Gastrocnemius medialis (tissue), 4 donors: ENCODE measurements at places on chromosomes 16 and 17. TPM values are rescaled to one million over a fixed set of nuclear protein-coding genes. Genes with fewer than 3 reads are reported as not detected.
A peak's percentile ranks its signal among the peaks of the same experiment; 100 is the strongest.

DNA sequence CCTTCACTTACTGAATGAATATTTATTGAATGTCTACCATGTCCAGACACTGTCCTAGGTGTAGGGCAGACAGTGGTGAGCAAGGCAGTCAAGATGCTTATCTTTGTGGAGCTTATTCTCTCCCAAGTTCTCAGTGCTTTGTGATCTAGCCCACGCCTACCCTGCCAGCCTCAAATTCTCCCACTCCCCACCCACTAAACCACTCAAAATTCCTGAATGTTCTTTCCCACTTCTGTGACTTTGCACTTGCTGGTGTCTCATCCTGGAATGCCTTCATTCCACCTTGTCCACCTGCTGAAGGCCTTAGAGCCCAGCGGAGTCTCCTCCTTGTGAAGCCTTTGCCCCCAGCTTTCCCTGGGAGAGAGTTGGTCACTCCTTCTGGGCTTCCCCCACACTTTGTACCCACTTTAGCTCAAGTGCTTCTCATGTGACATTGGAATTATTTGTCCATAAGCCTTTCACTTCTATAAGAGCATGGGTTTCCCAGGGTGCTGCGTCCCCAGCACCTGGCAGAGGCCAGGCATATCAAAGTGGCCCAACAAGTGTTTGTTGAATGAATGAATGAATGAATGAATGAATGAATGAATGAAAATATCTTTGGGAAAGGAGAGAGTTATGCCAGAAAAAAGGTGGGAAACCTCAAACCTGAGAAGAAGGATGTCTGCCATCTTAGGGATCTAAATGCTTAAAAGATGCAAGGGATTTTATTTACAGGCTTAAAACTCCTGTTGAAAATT lies 23.0 kb downstream of the CCDC182 start:
- DNase-seq: no peak
- H3K4me3 ChIP-seq: no peak overlapping the region
- H3K4me1 ChIP-seq: peaks cover 8% of the 10 kb centered on the region
- no peaks in the 10 kb centered on the region for H3K36me3 ChIP-seq
- no peaks in the 10 kb centered on the region for H3K27me3 ChIP-seq

GRCh38 chr17:49756323-49757150 lies 7.4 kb downstream of the FAM117A start:
- H3K27me3 ChIP-seq: no peaks in the 10 kb centered on the region
- no peak overlapping the region for H3K4me3 ChIP-seq
- no peak for DNase-seq
- H3K4me1 ChIP-seq: no peaks in the 10 kb centered on the region

DNA sequence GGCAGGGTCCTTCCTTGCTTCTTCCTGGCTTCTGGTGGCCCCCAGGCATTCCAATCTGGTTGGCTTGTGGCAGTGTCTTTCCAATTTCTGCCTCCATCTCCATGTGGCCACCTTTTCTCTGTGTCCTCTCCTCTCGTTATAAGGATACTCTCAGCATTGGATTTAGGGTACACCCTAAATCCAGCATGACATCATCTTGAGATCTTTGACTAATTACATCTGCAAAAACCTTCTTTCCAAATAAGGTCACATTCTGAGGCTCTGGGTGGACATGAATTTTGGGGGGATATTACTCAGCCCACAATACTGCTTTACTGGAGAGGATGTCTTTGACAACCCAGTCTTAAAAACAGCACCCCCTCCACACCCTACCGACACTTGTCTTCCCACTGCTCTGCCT lies 18.9 kb upstream of the CFAP20 start:
- no peak for DNase-seq
- H3K36me3 ChIP-seq: no peaks in the 10 kb centered on the region
- H3K4me1 ChIP-seq: no peaks in the 10 kb centered on the region

DNA sequence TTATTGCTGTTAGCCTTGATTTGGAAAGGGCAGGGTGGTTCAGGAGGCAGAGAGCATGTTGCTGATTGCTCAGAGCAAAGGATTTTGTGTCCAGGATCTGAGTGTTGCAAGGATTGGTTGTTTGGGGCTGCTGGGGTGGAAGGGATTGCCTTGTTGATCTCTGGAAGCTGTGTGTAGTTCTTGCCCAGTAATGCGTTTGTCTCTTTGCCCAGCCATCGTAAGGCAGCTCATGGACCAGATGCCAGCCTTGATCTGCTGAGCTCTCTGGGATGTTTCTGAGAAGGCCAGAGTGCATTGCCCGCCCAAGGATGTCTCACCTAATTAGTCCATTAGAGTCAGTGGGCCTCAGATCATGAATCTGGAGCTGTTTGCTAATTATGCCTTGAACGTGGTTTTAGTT lies 33.6 kb downstream of the NKD1 start:
- no peak for DNase-seq
- no peaks in the 10 kb centered on the region for H3K27me3 ChIP-seq
- H3K36me3 ChIP-seq: no peaks in the 10 kb centered on the region
- no peak overlapping the region for H3K27ac ChIP-seq
- no peaks in the 10 kb centered on the region for H3K4me1 ChIP-seq

DNA sequence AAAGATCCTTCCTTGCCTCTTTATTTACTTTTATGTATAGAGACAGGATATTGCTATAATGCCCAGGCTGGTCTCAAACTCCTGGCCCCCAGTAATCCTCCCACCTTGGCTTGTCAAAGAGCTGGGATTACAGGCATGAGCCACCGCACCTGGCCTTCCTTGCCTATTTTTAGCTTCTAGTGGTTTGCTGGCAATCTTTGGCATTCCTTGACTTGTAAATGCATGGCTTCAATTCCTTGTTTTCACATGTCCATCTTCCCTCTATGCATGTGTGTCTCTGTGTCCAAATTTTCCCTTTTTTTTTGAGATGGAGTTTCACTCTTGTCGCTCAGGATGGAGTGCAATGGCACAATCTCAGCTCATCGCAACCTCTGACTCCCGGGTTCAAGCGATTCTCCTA lies 22.5 kb downstream of the HEXIM2 start:
- no peaks in the 10 kb centered on the region for H3K36me3 ChIP-seq
- no peak for DNase-seq
- H3K27me3 ChIP-seq: no peaks in the 10 kb centered on the region
- H3K4me1 ChIP-seq: peaks cover 5% of the 10 kb centered on the region
- H3K4me3 ChIP-seq: no peak overlapping the region
- no peak overlapping the region for H3K27ac ChIP-seq

DNA sequence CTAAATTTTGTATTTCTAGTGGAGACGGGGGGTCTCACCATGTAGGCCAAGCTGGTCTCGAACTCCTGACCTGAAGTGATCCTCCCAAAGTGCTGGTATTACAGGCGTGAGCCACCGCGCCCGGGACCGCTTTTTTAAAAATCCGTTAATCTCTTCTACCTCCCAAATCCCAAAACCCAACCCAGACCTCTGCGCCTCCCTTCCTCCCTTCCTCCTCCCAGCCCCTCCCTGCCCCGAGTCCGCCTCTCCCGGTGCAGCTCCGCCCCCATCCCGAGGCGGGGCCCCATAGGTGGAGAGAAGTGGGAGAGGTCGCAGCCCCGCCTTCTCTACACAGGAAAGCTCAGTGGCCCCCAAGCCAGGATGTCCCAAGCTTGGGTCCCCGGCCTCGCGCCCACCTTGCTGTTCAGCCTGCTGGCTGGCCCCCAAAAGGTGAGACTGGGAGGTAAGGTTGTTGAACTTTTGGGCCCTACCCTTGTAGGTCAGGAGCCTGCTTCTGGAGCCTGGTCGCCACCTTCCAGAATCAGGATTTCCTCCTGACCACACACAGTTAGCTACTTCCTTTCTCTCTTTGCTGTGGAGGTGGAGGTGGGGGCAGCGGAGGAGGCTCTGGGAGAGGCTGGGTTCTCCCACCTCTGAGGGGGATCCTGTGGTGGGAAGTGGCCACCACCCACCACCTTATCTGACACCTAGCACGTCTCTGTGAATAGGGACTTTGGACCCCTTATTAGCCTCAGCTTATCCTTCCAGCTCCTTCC lies at the start of gene TMEM92:
TMEM92 (plus strand) TSS at position 325 of the 755 bp plus-strand sequence; CDS start at position 361, 36 bp downstream.
- H3K27me3 ChIP-seq: peaks cover 18% of the 10 kb centered on the region
- no peaks in the 10 kb centered on the region for H3K36me3 ChIP-seq
- DNase-seq: no peak
- H3K4me1 ChIP-seq: peaks cover 8% of the 10 kb centered on the region

DNA sequence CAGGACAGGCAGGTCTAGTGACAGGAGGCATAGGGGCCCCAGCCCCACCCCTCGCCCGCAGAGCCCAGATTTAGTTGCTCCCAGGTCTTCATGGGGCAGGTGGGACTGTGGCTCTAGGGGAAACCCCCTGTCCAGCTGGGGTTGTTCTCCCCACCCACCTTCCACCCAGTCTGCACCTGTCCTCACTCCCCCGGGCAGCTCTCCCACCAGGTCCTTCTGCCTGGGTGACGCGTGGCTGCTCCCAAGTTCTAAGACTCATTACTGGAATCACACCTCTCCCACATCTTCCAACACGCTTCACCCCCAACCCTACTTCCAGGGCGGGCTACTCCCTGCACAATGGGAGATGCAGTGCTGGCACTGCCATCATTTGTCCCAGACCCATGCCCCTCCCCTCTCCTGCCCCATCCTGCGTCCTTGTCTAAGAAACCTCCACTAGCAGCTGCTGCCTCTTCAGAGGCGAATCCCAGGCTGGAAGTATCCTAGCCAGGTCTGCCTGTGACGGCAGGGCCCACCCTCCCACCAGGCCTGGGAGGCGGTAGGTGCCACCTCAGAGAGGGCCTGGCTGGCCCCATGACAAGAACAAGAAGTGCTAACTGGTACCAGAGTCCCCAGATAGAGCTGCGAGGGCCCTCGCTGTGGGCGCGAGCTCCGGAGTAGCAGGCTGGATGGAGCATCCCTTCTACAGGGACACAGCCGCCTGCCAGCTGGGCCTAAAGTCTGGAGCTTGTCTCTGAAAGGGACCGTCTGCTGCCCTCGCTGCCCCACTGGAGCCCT lies 22.8 kb downstream of the GRIN2C start:
- H3K27ac ChIP-seq: no peak overlapping the region
- peaks cover 9% of the 10 kb centered on the region for H3K36me3 ChIP-seq
- peaks cover 3% of the 10 kb centered on the region for H3K27me3 ChIP-seq

DNA sequence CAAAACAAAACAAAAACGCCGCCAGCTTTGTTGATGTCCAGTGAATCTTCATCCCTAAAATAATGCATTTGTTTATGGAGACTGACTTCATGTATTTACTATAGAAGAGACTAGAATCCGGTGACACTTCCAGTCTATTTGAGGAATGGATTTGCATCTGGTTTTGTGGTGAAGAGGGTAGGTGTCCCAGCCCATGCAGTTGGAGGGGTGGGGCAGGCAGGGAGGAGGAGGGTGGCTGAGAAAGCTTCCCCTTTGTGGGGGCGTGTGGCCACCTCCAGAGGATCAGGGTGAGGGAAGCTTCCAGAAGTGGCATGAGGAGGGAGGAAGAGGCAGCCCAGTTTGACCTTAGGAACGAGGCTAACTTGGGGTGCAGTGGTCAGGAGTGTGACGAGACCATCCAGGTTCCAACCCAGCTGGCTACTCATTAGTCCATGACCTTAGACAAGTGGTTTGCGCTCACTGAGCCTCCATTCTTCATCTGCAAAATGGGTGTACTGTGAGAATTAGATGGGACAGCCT lies 69.5 kb downstream of the CMIP start:
- no peak for DNase-seq
- H3K36me3 ChIP-seq: no peaks in the 10 kb centered on the region
- peaks cover 16% of the 10 kb centered on the region for H3K4me1 ChIP-seq
- H3K27me3 ChIP-seq: no peaks in the 10 kb centered on the region

GRCh38 chr16:54355251-54355650 lies 68.7 kb upstream of the IRX3 start:
- no peak overlapping the region for H3K4me3 ChIP-seq
- H3K4me1 ChIP-seq: no peaks in the 10 kb centered on the region
- no peak overlapping the region for H3K27ac ChIP-seq

DNA sequence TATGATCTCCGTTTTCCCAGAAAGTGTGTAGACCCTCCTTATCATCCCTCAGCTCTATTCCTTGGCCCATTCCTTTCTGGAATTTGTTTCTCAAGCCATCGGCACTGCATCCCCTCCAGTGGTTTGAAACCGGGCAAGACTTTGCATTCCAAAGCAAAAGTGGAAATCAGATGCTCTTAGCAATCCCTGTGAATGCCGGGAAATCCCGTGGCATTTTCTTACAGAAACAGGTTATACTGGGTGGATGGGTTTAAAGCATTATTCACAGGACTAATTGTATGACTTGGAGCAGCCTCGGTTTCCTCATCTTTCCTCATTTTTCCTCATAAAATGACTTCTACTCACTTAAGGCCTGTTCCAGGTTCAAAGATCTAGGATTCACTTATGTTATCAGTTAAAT lies 52.0 kb downstream of the MAP2K6 start:
- H3K4me3 ChIP-seq: no peak overlapping the region
- H3K27ac ChIP-seq: peak overlapping the region; percentile 16
- DNase-seq: no peak
- H3K36me3 ChIP-seq: no peaks in the 10 kb centered on the region

DNA sequence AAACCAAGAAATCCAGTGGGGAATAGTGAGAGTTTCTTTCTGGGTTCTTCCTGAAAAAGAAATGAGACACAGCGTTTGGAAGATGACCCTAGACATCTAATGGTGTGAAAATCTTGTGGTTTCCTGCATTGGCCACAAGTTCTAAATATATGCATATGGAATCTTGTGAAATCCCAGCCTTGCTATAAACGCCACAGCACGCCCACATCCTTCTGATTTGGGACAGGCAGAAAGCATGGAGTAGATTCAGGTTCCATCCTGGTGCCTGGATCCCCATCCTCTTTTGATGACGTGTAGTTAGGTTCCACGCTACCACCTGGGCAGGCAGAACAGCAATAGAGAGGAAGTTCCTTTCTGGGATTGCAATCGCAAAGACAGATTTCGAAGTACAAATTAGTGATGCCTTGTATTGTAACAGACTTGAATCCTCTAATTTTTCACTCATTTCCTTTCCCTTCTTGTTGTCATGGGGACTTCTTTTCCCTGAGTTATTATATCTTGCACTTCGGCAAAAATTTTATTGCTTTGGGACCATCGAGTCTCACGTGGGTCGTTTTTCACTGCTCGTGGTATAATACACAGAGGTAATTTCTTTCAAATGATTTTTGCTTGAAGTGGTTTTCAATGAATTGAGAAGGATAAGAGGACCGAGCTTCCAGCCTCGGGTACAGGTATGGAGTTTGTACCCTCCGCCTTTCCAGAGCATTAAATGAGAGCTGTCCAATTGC lies 37.6 kb downstream of the HS3ST4 start:
- H3K27ac ChIP-seq: no peak overlapping the region
- H3K4me1 ChIP-seq: no peaks in the 10 kb centered on the region
- no peak for DNase-seq

GRCh38 chr17:68600067-68600930 lies 868 bp downstream of the FAM20A start:
- peaks cover 22% of the 10 kb centered on the region for H3K27me3 ChIP-seq
- DNase-seq: peak; percentile 14
- peak overlapping the region; percentile 66 for H3K27ac ChIP-seq
- H3K4me1 ChIP-seq: peaks cover 6% of the 10 kb centered on the region

DNA sequence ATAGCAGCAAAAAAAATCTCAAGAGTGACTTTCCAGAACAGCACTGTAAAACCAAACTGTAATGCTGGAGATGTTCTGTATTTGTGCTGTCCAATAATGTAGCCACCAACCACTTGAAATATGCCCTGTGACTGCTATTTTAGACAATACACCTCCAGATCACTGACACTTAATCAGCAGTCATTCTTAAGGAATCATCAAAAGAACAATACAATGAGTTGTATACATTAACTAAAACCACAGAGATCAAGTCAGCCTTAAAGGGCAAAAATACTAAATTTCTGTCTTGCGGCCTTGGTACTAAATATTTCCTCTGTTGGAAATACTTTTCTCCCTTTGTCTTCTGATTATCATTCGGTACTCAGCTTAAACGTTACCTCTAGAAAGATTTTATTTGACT lies 33.6 kb upstream of the ANKFY1 start:
- H3K27me3 ChIP-seq: no peaks in the 10 kb centered on the region
- DNase-seq: no peak
- peak overlapping the region; percentile 65 for H3K27ac ChIP-seq
- peaks cover 50% of the 10 kb centered on the region for H3K4me1 ChIP-seq
- peaks cover 5% of the 10 kb centered on the region for H3K36me3 ChIP-seq

Gene TRPV3
- total RNA-seq: 1.5 TPM

Gene FSCN2
- total RNA-seq: not detected

Gene SOST
- not detected for total RNA-seq

Gene SPNS3
- total RNA-seq: not detected

Gene TPSAB1
- total RNA-seq: 8.1 TPM

Gene SERPINF2
- total RNA-seq: 3.7 TPM
